ENCODE measurements at places on chromosomes 1 and 21. TPM values are rescaled to one million over a fixed set of nuclear protein-coding genes. Genes with fewer than 3 reads are reported as not detected.

The OR2T35 gene
- total RNA-seq, result not detected

The MYBPHL gene
- total RNA-seq, result not detected

The LCE1C gene
- not detected for total RNA-seq

DNA sequence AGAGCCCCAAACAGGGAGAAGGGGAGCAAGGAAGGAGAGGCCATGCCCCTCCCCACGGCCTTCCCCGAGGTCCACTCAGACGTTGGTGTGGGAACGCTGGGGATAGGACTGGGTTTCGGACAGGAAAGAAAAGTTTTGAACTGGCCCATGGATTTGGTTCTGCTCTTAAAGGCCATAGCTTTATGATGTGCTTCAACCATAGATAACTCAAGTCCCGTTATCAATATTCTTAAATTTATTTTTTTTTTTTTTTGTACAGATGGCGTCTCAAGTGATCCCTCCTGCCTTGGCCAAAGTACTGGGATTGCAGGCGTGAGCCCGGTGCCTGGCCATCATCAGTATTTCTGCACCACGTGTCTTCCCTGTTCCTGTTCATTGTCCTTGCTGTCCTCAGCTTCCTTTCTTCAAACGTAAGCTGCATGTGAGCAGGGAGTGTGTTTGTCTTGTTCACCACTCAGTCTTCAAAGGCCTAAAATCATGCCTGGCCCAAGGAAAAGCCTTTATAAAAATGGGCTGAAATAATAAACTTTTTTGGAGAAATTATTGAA lies 820 bp upstream of the KRTAP10-1 start:
- peaks cover 15% of the 10 kb centered on the region for H3K27me3 ChIP-seq
- no peak overlapping the region for H3K27ac ChIP-seq

DNA sequence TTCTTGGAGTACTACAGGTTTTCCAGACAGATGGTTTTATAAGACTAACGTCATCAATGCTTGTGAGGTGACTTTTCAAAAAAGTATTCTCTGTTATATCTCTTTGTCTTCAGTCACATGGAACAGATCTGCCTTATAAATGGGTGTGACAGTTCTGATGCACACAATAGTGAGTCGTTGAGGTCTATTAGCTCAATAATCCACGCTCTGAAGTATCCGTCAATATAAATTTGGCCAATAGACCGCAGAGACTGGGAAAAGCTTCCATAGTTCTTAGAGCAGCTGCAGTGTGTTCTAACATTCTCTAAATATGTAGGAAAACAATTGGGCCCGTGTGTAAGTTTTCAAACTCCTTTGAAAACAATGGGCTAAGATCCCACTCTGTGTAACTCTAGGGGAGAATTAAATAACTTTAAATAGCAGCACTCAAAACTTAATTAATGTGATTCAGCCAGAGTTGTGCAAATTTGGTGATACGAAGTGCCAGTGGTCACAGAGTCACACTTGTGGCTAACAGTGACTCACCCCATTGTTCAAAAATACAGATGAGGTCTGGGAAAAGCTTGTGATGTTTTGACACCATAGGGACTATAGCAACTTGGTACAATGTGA lies 316.0 kb downstream of the LMO4 start:
- DNase-seq, result no peak
- H3K36me3 ChIP-seq, result no peaks in the 10 kb centered on the region
- H3K27ac ChIP-seq, result no peak overlapping the region
- no peaks in the 10 kb centered on the region for H3K4me1 ChIP-seq

The TMEM69 gene
- total RNA-seq, result 25.6 TPM
